ENCODE measurements at places on chromosomes 2 and 18. TPM values are rescaled to one million over a fixed set of nuclear protein-coding genes. Genes with fewer than 3 reads are reported as not detected.

TBR1 gene
- not detected for total RNA-seq

DNA sequence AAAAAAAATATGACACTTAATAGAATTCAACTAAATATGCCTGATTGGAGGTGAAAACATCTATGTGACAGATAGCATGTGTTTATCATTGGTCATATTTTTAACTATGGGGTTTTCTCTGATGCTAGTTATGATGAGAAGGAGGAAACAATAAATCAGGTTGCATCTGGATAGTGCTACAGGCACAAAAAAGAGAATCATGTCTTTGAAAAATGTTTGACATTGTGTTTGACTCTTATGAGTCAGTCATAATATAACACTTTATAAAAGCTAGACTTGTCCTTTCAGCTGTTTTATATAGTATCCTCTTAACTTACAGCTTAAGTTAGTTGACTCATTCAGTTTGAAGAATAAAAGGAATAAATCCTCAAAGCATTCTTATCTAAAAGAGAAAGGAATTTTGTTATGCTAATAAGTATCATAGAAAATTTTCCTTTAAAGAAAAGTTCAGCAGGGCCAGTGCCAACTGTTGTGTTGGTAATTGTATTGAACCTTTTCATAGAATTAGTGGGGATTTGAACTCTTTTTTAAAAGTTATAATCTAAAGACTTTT lies 78.4 kb upstream of the UBXN4 start:
- DNase-seq, result no peak

DNA sequence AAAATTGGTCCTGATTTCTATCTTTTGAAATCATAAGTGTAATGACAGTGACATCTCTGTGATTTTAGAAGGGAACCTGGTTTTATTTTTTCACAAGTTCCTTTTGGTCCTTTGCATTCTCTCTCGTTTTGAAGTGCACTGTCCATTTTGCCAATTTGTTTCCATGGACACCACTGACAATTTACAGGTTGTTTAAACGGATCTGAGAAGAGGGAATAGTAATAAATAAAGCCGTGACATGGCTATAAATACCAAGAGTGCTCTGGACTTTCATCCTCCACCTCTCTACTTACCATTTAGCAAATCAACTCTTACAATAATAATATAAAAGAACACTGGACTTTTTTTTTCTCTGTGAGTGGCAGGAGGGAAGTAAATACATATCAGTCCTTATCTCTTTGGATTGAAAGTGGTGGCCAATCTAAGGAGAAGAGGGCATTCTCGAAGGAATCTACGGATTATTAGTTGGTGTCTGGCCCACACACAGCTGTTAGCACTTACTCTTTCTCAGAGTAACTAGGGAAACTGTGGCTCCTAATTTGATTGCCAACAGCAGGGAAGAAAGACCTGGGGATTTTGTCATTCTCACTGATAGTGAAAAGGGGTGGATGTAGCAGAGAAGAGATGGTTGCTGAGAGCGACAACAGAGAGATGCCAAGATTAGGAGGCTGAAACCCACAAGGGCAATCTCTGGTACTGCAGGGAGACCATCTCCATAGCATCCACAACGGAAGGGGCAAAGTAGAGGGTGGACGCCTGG lies 108.7 kb upstream of the FSHR start:
- no peak for DNase-seq

- DNase-seq, result no peak
Measured at GRCh38 chr2:182951948-182952663, 85.7 kb upstream of the FRZB start.

DNA sequence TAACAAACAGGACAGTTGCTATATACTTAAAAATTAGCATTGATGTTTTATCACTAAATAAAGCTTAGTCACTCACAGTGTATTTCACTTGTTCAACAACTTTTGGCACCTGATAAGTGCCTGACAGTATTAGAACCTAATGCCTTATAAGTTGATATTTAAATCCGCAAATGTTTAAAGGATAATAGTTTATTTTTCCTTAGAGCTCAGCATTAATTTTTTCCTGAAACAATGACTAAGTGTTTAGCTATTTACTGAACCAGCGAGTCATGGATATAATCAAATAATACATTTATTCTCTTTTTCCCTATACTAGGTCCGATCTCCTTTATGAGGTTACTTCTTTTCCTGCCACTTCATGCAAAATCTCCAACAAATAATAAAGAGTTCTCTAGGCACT lies 146.0 kb upstream of the PGAP1 start:
- DNase-seq, result no peak

DNA sequence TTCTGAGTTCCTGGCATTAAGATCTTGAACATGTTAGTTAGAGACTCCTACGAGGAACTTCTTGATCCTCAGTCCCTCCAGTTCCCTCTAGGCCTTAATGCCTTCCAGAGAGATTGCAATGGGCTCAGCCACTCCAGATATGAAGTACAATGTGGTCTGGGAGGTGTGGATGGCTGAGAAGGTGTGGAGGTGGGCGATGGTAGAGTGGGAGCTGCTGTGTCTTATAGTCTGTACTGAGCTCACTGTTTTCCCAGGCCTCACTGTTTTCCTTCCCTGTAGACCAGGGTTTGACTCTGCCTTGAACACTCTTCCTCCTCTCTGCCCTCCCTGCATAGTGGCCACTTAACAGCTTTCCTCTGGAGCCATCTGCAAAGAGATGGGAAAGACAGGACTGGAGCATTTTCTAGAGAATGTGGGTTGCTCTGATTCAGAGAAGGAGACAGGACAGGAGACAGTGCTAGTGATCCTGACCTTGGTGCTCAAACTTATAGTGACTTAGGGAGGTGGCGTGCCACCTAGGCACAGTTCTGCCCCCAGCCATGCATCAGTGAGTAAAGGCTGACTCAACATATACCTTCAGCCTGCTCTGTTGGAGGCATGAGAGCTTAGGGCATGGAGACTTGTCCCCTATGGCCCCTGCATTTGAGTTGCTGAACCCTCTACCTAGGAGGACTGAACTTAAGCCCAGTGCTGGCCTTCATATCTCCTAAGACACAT lies 129.7 kb downstream of the TDRD15 start:
- no peak for DNase-seq

- no peak for DNase-seq
Measured at GRCh38 chr2:191115804-191116203, 35.0 kb downstream of the STAT4 start.

GRCh38 chr18:67954594-67954993 lies 438.1 kb upstream of the DSEL start:
- no peak for DNase-seq

GRCh38 chr2:64635976-64636911 lies 17.5 kb downstream of the SERTAD2 start:
- no peak for DNase-seq

DNA sequence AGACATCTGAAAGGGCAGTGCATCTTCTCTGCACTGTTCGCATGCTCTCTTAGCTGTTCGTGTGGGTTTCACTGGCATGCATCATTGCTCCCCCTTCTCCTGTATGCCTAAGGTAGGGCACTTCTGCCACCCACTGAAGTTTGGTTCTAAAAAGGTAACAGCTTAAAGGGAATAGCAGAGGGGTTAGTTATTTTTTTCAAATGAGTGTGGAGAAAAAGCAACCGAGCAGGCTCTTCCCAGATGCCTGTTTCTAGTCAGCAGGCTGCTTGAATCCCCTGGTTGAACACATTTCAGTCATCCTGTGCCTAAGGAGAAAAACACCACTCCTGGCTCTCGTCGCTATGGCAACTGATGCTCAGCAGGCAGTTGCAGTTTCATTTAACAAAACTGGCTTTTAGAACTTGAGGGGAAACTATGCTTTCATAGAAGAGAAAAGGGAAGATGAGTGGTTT lies 69.8 kb upstream of the GALNT3 start:
- no peak for DNase-seq

DNA sequence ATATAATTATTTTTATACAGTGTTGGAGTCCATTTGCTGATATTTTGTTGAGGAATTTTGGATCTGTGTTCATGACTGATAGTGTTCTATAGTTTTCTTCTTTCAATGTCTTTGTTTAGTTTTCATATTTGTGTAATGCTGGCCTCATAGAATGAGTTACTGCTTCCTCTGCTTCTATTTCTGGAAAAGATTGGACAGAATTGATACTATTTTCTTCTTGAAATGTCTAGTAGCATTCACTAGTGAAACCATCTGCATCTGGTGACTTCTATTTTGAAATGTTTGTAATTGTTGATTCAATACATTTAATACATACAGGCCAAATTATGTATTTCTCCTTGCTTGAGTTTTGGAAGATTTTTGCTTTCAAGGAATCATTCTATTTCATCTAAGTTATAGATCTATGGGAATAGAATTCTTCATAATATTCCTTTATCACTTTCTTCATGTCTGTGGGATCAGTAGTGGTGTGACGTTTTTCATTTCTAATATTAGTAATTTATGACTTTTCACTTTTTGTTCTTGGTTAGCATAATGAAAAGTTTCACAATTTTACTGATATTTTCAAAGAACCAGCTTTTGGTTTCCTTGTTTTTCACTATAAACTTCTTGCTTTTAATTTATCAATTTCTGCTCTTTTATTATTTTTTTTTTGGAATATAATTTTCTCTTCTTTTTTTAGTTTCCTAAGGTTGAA lies 509.9 kb upstream of the VRK2 start:
- DNase-seq, result no peak

GRCh38 chr2:161676902-161677496 lies 52.8 kb downstream of the SLC4A10 start:
- DNase-seq, result no peak

- no peak for DNase-seq
Measured at GRCh38 chr2:157444641-157445040, 752 bp upstream of the CYTIP start.

DNA sequence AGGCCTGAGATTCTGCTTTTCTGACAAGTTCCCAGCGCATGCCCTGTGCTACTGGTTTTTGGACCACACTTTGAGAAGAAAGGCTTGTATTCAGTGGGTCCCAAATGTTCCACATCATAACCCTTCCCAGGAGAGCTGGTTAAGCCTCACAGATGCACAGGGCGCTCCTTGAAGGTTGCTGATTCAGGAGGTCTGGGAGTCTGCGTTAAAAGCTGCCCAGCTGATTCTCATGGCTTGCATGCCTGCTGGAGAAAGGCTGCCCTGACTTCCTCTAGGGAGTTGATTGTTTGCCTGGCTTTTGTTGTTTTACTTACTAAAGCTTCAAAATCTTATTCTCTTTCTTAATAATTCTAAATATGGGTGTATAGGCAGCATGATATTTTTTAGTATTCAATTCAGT lies 20.7 kb downstream of the CRYGD start:
- no peak for DNase-seq
